ENCODE measurements at places on chromosomes 1 and 21.

- no peak for DNase-seq
Observed at GRCh38 chr1:195097316-195097715, 1510.9 kb downstream of the KCNT2 start.

DNA sequence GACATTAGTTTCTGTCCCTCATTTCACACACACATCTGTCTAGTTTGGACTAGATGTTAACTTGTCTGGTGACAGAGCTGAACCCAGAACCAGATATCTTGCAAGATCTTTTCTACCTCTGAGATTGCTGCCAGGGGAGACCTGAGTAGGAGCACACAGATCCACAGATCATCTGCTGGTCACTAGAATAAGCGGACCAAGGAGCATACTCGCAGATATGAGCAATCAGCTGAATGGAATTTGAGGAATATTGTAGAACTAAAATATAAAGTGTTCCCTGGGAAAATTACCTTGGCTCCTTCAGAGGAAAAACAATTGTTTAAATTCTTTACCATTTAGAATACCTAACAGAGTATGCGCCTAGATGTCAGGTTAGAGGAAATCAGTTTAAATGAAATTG, 90.7 kb downstream of the TNFSF18 start:
- no peak for DNase-seq

DNA sequence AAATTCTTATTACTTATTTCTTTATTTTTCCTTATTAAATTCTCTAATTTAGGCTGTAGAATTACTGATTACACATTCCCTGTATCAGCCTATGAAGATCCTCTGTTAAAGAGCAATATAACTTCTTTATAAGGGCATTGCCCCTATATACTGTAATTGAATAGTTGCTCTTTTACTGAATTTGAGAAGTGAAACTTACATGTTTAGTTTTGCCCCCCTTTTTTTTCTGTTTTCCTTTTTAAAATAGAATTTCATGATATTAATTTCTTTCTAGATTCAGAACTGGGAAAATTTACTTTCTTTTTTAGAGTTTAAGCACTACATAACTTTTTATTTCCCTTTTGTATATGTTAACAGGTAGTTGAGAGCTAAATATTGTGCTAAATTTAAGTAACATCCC, 29.5 kb upstream of the PGM1 start:
- DNase-seq, result no peak

DNA sequence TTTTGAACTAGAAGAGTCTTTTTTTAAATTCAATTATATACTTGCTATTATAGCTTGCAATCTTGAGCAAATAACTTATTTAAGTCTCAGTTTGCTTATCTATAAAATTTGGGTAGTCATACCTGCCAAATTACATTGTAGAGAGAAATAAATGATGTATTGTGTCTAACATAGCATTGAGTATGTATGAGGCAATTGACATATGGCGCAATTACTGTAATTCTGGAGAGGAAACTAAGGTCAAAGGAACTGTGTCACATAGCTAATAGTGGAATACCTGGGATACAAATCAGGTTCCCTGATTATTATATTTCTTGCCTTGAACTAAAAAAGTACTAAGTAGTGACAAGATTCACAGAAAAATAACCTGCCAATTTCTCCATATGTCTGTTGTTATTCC, 302.5 kb downstream of the PDE4B start:
- DNase-seq, result no peak

DNA sequence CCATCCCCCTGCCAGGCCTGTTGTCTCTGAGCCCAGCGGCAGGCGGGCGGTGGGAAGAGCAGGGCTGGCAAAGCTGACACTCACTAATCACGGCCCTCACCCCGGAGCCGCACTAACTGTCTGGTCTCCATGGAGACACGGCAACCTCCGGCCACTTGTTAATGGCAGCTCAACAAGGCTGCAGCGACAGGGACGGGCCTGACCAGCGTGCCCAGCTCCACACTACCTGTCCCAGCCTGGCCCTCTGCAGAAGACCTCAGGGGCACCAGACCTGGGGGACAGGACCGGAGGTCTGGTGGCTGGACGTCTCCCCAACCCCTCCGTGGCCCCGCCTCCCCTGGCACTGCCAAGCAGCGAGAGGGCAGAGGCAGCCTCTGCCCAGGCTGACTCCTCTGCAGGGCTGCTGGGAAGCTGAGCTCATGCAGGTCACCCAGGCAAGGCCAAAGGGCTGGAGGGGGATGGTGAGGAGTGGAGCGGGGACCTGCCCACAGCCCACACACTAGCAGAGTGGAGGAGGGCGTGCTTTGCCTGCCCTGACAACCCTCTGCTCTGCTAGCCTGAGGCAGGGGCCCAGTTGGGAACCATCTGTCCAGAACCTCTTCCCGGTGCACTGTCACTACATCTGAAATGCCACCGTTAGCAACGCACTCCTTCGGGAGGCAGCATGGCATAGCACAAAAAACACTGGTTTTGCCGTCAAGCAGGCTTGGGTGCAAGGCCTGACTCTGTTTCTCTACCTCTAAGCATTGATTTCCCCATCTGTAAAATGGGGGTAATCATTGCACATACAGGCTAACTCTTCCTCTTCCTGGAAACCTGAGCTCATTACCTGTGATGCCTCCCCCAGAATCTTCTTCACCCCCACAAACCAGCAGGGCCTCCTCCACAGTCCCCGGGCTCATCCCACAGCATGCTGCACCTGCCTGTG, 29.6 kb upstream of the WASF2 start:
- DNase-seq, result peak; percentile 60

- peak; percentile 45 for DNase-seq
Observed at GRCh38 chr1:212669600-212669999, 30.0 kb downstream of the BATF3 start.
